NCI-H1048 (cell line): ENCODE measurements at places on chromosomes 2 and 18.
A peak's percentile ranks its signal among the peaks of the same experiment; 100 is the strongest.

DNA sequence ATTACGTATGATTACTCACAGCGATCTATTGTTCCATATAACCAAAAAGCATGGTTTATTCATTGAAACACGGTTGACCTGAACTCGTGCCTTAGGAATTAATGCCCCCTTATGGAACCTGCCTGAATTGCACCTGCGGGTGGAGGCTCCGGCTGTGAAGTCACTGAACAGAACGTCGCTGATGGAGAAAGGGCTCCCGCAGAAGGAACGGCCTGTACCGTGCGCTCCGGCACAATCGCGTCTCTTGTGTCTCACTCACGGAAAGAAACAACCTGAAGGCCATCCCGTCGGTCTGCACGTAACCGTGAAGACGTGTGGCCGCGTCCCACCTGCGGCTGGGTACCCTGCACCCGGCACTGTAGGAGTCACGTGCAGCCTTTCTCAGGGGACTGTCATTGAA is 133.1 kb downstream of the NFATC1 start:
- DNase-seq, result peak; percentile 60

DNA sequence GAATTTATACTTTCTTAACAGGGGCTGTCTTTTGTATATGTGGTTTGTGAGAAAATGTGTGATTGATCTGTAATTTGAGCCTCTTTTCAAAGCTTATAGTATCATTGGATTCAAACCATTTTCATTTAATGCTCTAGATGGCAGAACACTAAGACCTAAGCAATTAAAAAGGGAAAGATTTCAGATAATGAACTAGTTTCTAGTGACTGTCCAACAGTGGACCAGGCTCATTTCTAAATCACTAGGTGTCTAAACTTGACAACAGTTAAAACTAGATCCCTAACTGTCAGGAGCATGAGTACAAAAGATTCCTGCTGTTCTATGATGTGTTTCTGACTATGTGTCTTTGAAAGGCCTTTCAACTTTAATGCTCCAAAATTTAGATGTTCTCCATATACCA is 54.6 kb downstream of the ANKRD44 start:
- DNase-seq, result no peak

- DNase-seq, result no peak
Measured at GRCh38 chr18:5890331-5891183, 4.8 kb downstream of the TMEM200C start.

GRCh38 chr2:70732766-70733645 is 35.0 kb downstream of the ADD2 start:
- no peak for DNase-seq

GRCh38 chr2:215027779-215028178 is 110.6 kb downstream of the ABCA12 start:
- DNase-seq, result no peak

DNA sequence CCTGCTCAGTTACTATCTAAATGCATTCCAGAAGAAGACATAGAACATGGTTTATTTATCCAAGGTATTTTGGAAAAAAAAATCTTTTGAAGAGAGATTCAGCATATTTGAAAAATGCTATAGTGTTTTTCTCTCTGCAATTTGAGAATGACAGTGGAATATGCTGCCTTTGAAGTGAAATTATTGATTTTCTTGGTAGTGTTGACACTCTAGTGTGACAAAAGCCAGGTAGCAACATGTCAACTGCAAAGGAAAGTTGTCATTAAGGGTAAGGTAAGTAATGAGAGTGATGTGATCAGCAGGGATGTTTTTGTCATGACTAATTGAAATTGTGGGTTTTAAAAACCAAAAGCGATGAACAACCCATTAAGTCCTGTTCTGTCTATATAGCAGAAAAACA is 1387.1 kb upstream of the TMEFF2 start:
- DNase-seq, result no peak

- DNase-seq, result no peak
Measured at GRCh38 chr18:463827-464541, 36.5 kb downstream of the COLEC12 start.
